Right cardiac atrium (tissue), 5 donors: ENCODE measurements at places on chromosomes 2 and 18.
A peak's percentile ranks its signal among the peaks of the same experiment; 100 is the strongest.

DNA sequence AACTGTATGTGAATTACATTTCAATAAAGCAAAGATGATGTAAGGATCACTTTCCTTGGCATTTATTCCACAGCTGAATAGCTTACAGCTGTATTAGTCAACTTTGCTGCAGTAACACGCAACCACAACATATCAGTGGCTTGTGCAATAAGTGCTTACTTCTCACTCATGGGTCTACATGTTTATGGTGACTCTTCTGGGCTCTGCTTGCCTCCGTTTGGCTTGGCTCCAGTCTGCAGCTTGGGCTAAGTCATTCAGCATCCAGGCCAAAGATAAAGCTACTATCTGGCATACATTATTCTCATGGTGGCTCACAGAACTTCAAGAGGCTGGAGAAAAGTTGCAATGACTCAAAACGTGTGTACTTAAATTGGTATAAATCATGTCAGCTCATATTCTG lies 355.0 kb downstream of the RNF144A start:
- no peak for DNase-seq

DNA sequence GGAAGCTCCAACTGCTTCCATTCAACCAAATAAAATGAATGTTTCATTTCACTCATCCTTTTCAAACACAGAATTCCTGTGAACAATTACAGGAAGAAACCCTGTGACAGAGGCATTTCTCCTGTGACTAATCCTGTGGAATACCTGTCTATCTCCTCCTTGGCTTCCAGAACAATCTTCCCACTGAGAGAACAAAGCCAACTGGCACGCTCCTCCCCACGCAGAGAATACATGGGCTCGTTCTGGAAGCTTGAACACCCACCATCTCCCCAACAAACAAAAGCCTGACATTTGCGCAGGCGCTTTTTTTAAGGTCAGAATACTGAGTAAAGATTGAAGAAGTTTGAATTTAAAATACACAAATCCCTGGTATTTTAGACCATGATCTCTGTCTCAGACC lies 104.7 kb upstream of the SLC66A3 start:
- no peak for DNase-seq

DNA sequence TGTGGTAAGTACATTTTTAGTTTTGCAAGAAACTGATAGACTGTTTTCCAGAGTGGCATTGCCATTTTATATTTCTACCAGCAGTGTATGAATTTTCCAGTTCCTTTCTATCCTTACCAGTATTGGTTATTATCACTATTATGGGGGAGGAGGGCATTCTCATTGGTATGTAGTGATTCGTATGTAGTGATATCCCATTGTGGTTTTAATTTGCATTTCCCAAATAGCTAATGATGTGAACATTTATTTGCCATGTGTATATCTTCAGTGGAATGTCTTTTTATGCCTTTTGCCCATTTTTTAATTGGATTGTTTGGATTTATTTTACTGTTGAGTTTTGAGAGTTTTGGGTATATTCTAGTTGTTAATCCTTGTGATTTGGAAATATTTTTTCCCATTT lies 16.9 kb downstream of the EIF5B start:
- DNase-seq = no peak

DNA sequence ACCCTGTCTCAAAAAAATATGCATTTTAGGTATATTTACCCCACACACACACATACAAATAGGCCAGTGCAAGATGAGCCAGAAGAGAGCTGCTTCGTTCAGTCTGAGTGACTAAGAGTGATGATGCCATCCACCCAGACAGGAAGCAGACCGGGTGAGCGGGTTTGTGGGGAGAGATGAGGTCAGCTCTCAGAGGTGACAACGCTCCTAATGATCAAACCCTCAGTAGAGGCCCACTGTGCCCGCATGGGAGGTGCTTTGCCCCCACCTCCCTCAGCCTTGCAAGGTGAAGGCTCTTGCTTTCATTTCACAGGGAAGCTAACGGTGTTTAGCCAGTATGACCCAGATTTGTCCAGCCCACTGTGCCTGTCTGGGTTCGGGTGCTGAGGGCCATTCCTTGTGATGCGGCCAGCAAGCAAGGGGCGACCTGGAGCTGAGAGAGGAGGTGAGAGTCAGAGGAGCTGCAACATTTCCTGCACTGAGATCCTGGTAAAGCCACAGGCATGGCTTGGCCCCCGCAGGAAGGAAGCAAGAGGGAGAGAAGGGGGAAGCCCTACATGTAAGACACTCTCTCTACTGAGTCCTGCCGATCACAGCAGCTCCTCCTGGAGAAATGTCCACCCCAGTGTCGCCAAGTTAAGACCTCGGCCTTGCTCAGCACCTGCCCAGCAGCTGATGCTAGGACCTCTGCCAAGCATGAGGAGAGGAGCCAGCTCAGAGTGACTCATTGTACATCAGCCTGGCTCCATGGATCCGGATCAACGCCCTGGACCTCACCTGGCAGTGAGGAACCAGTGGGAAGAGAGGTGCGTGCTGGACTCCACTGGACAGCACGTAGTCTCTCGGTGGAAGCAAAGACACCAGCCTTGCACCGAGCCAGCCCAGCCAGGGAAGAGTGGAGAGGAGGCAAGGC lies 37.0 kb downstream of the NIFK start:
- peak; percentile 65 for DNase-seq

DNA sequence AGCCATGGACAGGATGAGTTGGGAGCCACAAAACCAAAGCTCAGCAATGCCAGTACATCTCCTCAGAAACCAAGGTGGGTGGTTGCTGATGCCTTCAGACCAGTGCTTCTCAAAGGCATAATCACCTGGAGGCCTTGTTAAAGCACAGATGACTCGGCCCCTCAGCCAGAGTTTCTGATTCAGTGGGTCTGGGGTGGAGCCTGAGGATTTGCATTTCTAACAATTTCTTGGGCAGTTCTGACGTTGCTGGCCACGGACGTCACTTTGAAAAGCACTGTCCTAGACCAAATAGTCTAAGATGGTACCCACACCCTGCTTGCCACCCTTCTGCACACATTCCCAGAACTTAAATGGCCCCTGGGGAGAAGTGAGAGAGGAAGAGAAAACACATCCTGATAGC lies 24.1 kb upstream of the CDH2 start:
- DNase-seq = no peak

DNA sequence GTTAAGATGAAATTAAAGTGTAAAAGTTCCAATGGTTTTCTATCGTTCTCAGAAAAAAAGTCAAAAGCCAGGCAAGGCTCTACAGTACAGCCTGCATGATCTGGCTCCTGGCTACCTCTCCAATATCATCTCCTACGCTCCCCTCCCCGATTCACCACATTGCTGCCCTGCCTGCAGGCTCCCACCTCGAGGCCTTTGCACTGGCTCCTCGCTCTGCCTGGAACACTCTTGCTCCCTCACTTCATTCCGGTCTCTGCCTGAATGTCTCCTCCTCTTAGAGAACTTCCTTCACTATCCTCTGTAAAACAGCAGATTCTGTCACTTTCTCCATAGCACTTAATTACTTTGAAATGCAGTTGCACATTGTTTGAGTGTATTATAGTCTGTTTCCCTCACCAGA lies 72.5 kb downstream of the KLF7 start:
- DNase-seq = no peak

DNA sequence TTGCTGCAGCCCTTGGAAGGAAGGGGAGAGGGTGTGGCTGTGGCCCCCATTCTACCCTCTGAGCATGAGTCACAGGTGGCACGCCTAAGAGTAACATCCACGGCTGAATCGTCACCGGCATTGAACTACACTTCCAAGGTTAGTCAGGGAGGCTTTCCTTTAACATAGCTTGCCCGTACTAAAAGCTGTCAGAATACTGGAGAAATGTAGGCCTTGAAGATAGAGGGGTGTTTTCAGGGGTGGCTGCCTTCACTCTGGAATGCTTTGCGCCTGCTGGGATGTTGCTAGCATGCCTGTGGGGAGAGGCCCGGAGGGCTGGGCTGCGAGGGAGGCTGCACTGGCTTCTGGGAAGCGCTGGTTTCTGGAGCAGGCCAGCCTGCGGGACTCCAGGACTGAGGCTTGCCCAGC lies 333.7 kb downstream of the AGAP1 start:
- DNase-seq = no peak

GRCh38 chr2:156505696-156506095 lies 69.5 kb downstream of the GPD2 start:
- DNase-seq = no peak

GRCh38 chr2:102126169-102126568 lies 16.4 kb upstream of the IL1R1 start:
- no peak for DNase-seq

DNA sequence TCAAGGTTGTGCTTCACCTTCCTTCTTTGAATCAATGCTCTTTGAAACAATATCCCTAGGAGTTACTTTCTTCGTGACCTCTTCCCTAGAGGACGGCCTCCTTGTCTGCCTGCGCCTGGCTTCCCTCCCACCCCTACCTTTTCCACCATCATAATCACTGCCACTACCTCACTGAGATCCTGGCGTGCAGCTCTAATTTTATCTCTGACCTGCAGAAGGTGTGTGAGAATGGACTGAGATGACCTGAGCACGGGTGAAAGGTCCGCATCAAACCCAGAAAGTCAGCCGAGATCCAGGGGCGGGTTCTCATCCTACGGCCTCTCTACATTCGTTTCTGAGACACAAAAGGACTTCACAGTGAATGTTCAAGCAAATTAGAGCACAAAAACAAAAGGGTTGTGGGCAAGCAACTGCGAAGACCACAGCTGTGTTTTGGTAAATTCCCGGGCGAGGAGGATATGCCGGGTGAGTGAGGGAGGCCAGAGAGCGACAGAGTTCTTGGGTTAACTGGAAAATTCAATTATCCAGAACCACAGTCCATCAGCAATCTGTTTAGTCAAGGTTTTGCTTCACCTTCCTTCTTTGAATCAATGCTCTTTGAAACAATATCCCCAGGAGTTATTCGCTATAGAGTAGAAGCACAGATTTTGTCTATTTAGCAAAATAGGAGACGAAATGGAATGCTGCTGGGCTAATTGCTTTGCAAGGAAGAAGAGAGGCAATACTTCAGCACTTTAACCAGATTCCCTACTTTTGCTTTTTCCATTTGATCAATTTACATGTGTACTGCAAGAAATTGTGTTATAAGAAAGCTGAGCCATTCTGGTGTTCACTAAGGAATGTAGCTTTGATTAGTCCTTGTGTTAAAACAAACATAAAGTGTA lies 212.6 kb downstream of the ACKR3 start:
- DNase-seq = no peak

GRCh38 chr2:99710721-99711120 lies 220.9 kb upstream of the REV1 start:
- DNase-seq = no peak

DNA sequence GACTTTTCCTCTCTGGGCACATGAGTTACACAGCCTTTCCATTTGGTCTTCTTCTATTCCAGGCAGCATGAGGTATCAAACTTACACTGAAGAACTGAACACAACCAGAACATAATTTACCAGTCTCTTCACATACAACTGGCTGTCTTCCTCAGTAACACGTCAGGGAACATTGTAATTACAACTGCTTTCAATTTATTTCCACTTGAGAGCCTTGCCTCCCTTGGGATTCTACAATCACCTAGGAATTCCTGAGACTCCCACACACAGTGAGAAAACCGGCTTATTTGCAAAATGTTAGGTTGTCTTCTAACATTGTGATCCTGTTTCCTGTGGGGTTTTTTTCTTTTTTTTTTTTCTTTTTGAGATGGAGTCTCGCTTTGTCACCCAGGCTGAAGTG lies 149.9 kb downstream of the TMX3 start:
- no peak for DNase-seq

- DNase-seq = no peak
Observed at GRCh38 chr2:207873794-207874193, 104.1 kb upstream of the FZD5 start.

DNA sequence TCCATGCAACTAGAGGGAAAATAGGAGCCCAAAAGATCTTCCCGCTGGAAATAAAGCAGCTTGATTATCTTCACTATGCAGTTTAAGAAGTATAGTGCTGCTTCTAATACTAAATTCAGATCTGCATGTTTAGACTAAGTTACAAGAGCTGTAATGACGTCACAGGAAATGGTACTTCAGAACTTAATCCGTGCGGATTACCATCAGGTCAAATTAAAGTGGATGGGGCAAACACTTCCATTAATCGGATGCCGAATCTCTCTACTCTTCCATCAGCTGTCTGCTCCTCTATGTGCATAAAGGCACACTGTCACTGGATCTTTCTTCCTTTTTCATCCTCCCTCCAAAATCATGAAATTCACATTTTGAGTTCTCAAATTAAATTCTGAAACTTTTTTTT lies 52.6 kb downstream of the TRAPPC12 start:
- DNase-seq = no peak

DNA sequence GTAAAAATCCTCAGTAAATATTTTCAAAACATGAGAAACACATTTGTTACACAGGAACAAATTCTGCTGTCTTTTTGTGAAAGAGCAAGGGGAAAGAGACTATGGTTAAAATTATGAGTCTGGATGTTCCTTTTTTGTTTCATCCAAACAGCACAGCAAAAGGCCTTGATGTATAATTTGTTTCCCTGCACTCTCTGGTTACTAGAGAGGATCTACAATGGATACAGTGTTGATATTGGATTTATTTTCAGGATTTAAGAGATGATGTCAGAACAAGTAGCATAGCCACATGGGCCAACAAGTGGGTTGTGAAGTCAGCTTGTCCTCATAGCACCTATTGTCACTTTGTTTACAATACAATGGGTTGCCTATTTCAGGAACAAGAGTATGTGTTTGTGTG lies 11.3 kb upstream of the ERBB4 start:
- no peak for DNase-seq

DNA sequence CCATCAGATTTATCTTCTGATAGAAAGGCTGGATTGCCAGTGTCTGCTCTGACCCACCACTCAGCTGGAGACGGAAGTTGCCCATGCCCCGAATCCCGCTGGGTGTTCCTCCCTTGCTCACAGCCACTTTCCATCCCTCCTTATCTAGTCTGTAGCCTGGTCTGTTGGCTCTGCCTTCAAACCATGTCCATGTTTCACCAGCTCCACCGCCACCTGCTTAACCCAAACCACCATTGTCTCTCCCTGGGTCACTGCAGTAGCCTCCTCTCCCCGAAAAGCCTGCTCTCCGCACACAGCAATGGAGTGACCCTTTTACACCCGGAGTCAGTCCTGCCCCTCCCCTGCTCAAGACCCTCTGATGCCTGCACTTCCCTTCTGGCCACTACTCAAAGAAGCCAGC lies 60.4 kb downstream of the GLI2 start:
- DNase-seq = no peak

GRCh38 chr2:98869870-98870269 lies 66.2 kb downstream of the CRACDL start:
- DNase-seq = no peak
